ENCODE measurements at places on chromosomes 7 and 10. TPM values are rescaled to one million over a fixed set of nuclear protein-coding genes. Genes with fewer than 3 reads are reported as not detected.

DNA sequence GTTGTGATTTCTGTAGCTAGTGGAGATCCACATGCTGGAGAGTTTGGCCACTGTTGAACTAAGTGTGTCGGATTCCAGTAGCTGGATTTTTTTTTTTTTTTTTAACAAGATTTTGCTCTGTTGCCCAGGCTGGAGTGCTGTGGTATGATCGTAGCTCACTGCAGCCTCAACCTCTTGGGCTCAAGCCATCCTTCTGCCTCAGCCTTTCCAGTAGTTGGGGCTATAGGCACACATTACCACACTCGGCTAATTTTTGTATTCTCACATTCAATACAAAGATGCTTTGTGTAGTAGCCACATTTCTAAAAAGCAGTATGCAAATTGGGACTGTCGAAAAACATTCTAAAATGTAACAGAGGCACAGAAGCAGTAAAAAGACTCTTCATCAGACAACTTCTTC, 63.5 kb downstream of the RABGEF1 start:
- DNase-seq, result no peak

DNA sequence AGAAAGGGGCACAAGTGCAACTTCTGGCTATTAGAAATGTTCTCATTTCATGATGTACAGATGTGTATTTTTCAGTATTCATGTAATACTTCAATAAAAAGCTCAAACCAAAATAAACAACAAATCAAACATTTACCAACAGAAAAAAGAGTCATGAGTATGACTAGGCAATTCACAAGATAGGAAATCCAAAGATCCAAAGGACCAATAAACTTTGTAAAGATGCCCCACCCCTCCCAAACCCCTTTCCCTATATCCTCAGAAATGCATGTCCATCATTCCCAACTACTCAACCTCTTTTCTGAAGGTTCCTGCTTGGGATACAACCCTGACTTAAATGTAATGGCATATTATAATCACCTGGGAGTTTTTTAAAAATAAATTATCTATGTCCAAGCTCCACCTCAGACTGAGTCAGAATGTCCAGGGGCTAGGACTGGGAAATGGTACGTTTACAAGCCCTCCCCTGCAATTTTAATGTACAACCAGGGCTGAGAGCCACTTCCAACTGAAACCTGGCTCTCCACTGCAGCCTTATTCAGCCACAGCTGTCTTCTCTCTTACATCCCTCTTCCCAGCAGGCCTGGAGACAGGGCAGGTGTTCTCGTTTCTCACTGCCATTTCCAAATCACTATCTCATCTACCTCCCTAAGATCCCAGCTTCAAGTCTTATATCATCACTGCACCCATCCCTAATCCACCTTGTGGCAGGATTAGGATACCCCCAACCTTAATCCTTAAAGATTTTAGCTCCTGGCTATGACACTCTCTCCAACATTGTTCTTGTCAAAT, 36.5 kb downstream of the COA1 start:
- no peak for DNase-seq

DNA sequence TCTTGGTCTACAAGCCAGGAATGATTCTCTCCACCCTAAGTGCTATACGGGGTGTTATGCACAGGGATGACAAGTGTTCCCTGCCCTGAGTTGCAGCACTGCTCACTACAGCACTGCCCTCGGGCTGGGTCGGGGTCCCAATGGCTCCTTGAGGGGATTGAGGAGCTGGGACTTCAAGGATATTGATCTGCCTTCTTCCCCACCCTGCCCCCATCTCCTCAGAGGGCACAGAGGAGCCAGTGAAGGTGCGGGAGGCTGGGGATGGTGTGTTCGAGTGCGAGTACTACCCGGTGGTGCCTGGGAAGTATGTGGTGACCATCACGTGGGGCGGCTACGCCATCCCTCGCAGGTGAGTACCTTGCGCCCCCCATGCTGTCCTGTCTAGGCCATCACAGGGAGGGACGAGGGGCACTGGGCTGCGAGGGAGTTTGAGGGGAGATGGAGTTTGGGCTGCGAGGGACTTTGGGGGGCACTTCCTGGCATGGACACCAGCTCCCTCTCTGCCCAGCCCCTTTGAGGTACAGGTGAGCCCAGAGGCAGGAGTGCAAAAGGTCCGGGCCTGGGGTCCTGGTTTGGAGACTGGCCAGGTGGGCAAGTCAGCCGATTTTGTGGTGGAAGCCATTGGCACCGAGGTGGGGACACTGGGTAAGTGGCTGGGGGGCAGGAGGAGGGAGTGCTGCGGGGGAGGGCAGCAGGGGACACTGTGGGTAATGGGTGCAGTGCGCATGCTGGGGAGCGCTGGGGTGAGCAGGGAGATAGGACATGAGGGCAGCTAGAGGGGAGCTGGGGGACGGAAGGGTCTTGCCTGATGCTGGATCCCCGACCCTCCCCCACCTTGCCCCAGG, 10.3 kb downstream of the FLNC start:
- peak; percentile 51 for DNase-seq

DNA sequence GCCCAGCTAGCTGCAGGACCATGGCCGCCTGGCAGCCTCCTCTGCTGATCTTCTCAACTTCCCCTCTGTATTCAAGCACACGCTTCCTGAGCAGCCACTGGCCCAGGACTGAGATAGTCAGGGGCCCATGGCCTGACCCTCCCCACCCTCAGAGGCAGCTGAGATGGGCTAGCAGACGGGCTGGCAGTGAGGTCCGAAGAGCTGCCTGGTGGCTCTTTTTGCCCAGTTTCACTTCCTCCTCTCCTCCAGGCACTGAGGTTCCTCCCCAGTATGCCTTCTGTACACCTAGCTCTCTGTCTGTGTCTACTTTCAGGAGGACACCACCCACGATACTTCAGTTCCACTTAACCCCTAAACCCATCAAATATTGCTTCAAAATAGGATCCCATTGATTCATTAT, 395.6 kb downstream of the TNS3 start:
- no peak for DNase-seq

DNA sequence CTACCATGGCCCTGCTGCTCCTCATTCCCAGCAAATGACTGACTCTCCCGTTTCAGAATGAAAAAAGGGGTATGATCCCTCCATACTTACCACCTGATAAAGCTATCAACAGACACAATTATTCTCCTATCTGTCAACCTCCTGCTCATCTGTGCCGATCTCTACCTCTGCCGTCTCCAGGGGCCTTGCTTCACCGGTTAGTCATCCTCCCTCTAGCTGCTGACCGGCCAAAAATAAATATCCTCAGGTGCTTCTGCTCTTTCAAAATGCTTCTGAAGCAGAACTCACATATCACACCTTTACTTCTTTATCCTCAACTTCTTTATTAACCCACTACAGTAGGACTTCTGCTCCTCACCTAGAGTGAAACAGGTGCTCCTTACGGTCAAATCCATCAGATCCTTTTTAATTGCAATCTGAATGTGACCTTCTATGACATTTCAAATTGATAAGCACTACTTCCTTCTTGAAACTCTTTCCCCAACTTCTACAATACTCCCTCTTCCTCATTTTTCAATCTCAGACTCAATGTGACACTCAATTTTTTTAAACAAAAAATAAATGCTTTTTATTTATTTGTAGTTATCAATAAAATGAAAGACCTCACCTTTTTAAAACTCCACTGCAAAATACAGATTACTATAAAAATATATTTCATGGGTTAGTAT, 63.2 kb downstream of the LMBR1 start:
- no peak for DNase-seq

- DNase-seq, result no peak
Observed at GRCh38 chr10:59007307-59008025, 169.0 kb upstream of the PHYHIPL start.

DNA sequence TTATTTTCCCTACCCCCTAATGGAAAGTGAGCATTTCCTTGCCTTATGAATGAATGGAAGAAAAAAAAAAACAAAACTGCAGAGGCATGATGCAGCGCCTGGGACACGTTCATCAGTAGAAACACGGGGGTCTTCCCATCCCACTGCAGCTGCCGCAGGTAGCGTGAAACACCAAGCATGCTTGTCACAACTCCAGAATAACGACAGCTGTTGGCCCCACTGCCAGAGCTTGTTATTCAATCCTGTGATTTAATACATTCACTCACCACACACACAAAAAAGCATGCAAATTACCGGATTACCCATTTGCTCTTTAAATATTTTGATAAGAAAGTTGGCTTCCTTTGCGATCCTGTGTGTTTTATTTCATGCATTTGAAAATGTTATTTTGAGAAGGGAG, 48.4 kb upstream of the GNA12 start:
- DNase-seq, result no peak

DNA sequence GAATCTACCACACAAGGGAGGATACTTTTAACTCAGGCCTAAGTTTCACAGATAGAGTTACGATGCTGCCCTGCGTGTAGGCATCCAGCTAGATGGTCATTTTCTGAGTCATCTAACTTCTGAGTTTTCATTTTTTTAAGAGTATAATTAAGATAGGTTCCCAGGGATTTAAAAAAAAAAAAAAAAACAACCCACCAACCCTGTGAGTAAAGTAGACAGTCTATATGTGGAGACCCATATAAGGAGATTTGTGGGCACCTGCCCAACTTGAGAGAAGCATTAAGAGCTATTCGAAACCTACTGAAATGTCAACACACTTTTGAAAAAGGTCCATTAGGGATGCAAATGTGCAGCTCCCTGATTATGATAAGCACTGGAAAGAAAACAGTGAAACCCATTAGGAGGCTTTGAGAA, 257.3 kb downstream of the TRIL start:
- DNase-seq, result no peak

DNA sequence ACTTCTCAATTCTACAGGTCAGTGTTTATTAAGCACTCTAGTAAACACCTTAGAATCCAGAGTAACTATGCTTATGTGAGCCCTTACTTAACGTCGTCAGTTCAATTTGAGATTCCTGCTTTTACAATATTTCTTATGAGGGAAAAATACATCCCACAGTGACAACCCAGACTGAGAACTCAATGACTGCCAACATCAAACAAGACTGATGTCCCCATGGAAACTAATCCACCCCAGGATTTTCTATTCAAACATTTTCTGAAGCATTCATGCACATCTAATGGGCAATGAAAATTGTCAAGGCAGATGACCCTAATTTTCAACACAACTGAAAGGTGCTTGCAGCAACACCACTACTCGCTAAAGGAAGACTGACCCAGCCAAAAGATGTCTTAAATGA, 67.0 kb downstream of the ATE1 start:
- DNase-seq, result no peak

GRCh38 chr10:71216363-71216695, 4.0 kb downstream of the UNC5B start:
- peak; percentile 26 for DNase-seq

- DNase-seq, result no peak
Observed at GRCh38 chr10:117942226-117942625, 104.5 kb downstream of the RAB11FIP2 start.

- DNase-seq, result no peak
Observed at GRCh38 chr10:91043173-91043910, 122.5 kb upstream of the ANKRD1 start.

DNA sequence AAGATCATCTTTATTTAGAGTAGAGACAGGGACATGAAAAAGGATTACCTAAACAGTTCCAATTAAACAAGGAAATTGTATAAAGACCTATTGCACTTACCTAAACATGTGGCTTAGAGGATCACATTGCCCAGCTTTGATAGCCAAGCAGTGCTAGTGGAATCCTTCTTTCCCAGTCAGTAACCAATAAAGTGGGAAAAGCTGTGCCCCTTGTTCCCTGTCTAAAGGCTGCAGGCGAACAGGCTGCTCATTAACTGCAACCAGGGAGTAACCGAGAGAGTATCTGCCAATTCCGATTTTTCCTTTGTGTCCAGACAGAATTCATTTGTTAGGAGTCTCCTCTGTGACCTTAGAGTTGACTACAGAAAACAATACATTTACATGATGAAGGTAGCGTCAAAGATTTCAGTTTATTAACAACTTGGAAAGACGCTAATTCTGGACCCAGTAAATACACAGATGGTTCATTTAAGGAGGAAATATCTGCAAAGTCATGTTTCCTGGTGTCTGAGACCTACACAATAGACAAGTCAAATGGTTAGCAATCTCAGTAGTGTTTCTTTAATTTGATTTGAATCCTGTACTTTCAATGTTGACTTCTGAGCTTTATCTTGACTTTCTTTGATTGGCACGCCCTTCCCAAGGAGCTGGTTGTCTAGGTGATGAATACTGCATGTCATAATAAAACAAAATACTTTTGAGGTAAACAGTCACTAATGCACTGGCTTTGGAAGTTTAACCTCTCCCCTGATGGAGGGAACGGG, 57.3 kb upstream of the MET start:
- DNase-seq, result no peak

GRCh38 chr10:60537697-60538096, 148.0 kb upstream of the ANK3 start:
- no peak for DNase-seq

GRCh38 chr7:25855854-25856782, 295.9 kb upstream of the NFE2L3 start:
- DNase-seq, result no peak

GRCh38 chr7:29793507-29793906, 12.8 kb upstream of the WIPF3 start:
- no peak for DNase-seq

DNA sequence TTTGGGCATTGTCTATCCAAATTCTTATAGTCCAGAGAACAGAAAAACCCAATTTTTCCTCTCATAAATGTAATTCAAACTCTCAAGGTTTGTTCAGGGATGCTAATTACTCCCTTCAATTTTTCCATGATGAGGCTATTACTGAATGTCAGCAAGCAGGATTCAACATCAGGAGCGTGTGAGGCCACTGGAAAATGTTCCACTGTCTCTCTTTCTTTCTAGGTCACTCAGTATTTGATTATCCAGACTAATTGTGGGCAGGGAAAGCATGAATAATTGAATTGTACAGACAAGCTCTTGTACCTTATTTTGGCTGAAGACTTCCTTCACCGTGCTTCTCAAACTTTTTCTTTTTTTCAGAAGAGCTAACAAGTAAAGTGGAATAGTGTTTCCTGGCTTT, 30.7 kb downstream of the THNSL1 start:
- DNase-seq, result no peak

DNA sequence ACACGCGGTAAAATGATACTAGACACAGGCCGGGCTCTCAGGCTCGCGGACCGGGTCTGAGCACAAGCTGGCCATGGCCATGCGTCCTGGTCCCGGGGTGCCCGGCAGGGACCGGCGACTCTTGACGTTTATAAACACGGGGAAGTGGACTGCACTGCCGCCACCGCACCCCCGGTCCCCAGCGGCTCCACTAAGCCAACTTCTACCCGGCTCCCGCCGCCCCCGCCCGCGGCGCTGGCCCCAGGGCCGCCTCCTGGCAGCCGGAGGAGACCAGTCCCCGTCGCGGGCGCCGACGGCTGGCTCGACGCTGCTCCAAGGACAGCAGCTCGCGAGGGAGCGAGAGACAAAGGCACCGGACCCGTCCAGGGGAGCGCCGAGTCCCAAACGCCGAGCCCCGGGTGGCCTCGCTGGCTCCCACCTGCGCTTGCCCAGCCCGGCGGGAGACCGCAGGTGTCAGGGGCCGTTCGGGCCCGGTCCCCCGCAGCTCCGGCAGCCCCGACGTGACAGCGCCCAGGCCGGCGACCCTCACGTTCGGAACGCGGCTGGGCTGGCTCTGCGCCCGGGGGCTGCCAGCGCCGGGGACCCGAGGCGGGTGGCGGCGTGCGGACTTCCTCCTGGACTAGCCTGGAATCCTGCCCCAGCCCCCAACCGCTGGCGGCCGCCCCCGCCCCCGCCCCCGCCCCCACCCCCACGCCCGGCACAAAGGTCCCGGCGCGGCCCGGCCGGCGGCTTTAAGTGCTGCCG, 517 bp downstream of the ITGB1 start:
- peak; percentile 75 for DNase-seq

The ADAP1 gene
- total RNA-seq, result 42.8 TPM

The MASTL gene
- 5.7 TPM for total RNA-seq

The SAP25 gene
- total RNA-seq, result 13.6 TPM

The FAM131B gene
- total RNA-seq, result 2.6 TPM

The CYP3A5 gene
- 4.6 TPM for total RNA-seq

The CC2D2B gene
- 3.1 TPM for total RNA-seq

The PLCE1 gene
- total RNA-seq, result 16.9 TPM

The AKR1C8 gene
- 0.94 TPM for total RNA-seq

The DPYSL4 gene
- 0.31 TPM for total RNA-seq

The CLDN4 gene
- 0.85 TPM for total RNA-seq

Measured in sciatic nerve (tissue), 2 donors.